ENCODE measurements at places on chromosomes 4 and X. TPM values are rescaled to one million over a fixed set of nuclear protein-coding genes. Genes with fewer than 3 reads are reported as not detected.

DNA sequence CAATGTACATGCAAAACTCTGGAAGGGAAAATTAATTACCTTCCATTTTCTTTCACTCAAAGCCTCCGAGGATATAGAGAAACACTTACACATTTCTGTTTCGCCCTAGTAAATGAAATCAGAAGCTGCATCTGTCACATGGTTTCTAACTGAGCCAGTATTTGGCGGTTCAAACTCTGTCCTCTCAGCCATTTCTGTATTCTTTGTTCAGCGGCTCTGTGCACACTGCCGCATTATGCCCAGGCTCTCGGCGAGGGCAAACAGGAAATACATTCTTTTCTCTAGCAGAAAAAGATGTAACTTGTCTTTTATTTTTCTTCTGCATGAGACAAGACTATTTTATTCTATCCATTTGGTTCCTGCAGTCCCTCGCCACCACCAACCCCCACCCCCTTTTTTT, 71.4 kb upstream of the GPM6B start:
- DNase-seq: no peak

- DNase-seq: no peak
These were observed 5.9 kb downstream of the RIPPLY1 start for GRCh38 chrX:106897259-106897658.

- no peak for DNase-seq
These were observed 465.1 kb upstream of the GALNTL6 start for GRCh38 chr4:171348090-171348489.

DNA sequence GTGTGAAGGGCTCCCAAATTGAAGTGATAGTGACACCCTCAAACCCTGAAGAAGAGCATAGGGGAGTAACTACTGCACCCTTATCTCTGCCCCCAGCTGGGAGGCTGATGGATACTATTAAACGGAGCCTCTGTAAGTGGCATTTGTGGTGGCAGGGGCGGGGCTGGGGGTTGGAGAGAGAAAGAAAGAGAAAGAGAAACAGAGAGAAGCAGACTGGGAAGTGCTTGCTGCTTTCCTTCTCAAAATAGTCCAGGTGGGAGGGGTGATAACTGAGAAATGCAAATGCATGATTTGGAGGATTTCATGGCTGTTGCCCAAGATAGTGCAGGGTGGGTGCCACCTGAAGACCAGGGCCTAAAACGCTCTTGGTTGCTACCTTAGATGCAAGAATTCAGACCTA, 253.5 kb upstream of the GATB start:
- no peak for DNase-seq

DKK2 gene
- 24.9 TPM for polyA plus RNA-seq

- DNase-seq: no peak
These were observed 37.5 kb upstream of the BRS3 start for GRCh38 chrX:136450050-136450830.

DNA sequence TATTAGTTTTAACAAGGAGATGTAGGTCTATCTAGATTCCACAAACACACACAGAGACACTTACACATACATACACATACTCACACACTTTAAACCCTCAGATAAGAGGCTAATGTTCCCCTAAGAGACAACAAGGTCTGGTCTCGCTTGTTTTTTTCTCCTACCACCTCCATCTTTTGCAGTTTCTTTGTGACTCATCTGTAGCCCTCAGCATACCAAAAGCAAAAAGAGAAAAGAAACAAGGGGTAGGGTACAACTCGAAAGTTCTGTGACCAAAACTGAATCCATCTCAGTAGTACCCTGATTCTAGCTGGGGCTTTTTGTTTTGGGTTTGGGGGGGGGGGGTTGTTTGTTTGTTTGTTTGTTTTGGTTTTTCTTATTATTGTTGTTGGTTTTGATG, 12.2 kb upstream of the EXOSC9 start:
- no peak for DNase-seq

FGA gene
- 3.0 TPM for polyA plus RNA-seq

KCNIP4 gene
- 3.5 TPM for polyA plus RNA-seq

GRCh38 chrX:39667736-39668482, 429.8 kb downstream of the BCOR start:
- DNase-seq: no peak

DNA sequence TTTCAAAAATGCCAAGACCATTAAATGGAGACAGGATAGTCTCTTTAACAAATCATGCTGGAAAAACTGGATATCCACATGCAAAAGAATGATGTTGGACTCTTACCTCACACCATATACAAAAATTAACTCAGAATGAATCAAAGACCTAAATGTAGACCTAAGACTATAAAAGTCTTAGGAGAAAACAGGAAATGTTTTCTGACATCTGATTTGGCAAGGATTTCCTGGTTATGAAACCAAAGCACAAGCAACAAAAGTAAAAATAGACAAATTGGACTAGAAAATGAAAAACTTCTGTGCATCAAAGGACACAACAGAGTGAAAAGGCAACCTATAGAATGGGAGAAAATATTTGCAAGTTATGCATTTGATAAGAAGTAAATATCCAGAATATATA, 37.6 kb downstream of the ARFIP1 start:
- DNase-seq: no peak

DNA sequence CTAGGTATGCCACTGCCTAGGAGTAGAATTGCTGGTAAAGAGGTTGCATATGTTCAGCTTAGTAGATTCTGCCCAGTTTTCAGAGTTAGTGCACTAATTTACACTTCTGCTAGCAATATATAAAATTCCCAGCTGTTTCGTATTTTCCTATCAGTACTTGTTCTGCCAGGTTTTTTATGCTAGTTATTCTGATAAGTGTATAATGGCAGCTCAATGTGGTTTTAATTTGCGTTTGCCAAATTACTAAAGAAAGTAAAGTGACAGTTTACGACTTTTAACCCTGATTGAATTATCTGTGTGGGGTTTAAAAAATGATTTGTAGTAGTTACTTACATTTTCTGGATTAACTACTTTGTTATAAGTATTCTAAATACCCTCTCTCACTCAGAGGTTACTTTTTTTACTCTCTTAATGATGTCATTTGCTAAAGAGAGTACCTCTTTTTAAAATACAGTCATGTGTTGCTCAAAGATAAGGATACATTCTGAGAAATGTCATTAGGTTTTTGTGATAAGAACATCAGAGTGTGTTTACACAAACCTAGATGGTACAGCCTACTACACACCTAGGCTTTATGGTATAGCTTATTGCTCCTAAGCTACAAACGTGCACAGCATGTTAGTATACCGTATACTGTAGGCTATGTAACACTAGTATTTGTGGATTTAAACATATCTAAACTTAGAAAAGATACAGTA, 363.2 kb downstream of the IL15 start:
- no peak for DNase-seq

DNA sequence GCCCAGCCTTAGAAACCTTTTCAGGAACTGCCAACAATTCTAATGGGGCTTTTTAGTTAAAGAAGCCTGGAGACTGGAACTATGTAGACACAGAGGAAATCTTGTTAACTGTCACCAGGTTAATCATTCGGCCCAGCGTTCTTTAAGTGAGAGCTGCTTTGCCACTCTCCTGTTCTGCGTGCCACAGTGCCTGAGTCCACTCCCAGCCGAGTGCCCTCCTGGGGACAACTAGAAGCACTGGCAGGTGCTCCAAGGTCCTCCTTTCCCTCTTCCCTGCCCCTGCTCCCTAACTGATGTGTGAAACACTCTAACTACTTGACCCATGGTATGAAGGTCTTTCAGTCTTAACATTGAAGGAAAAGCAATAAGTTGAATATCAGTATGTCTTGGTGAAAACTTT, 151.2 kb upstream of the TLL1 start:
- DNase-seq: no peak

FDCSP gene
- not detected for polyA plus RNA-seq

DNA sequence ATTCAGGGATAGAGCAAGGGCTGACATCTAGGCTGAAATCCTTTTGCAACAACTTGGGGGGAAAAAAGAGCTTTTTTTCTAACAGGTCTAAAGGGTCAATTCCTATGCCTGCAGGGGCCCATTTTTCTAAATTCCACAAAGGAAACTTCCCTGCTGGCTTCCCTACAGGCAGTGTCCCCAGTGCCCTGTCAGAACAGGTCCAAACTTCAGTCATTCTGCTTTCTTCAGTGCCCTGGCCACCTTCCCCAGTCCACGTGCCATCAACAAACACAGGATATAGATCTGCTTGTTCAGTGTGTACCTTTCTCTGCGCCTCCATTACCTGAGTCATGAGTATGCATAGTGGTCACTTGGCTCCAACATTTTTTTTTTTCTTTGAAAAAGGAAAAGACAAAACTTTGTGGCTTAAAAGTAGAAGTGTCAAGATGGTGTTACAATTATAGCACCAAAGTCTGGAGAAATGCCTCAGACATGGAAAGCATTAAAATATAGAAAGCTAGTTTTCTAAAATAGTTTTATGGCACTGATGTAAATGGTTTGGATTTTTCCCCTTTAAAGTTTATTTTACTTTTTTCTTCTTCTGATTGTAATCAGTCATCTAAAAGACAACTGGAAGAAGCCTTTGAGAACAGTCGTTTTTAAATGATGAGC, 84.0 kb upstream of the JADE1 start:
- no peak for DNase-seq

DNA sequence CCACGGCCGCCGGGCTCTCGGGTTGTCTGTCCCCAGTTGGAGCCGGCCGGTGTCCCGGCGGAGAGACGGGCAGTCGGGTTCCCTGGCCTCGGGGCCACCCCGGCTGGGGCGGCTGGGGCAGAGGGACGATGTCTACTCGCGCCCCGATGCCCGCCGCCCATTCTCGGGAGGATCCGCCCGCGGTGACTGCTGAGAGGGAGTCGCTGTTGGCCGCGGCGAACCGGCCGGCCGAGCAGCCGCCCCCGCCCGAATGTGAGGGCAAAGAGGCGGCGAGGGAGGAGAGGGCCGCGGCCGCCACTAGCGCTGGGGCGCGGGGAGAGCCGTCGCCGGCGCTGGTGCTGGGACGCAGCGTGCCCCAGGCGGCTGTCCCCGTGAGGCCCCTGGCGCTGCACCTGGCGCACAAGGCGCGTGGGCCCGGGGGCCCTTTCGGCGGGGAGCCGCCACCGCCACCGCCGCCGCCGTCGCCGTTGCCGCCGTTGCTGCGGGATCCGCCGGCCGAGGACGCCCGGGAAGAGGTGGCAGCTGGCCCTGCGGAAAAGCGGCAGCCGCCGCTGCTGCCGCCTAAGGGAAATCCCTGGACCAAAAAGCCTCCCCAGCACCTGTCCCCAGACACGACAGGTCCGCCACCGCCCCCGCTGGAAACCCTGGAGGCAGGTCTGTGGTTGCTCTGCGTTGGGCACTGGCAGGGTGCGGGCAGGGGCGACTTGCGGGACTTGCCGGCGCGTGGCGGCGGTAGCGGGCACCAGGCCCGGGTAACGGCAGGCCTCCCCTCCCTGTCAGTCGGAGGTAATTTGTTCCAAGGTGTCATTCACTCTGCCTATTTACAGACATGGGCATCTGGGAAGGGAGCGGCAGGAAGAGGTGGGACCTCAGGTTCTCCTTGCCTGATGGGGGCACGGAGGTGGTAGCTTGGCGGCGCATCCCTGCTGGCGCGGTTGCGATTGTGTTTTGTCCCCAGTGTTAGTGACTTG, 739 bp downstream of the LARP1B start:
- peak; percentile 25 for DNase-seq

SPIN2B gene
- polyA plus RNA-seq: 10.8 TPM

Data from muscle of back (tissue), 13 donors.